ENCODE measurements at places on chromosomes 2 and 18.

DNA sequence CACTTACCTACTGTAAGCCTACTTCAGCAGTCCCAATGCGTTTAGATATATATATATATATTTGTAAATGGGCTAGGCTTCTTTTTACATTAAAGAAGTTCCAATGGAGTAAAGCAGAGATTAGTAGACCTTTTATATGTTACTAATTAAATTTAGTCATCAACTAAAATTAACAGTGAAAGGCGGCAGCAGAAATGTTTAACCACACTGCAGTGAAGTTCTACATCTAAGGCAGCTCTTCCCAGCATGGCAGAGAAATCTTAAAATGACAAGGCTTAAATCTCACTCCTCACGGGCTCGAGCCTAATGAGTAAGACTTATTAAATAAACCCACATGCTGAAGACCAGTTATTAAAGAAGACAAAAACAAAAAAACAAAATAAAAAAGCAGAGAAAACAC is 19.1 kb upstream of the KANSL1L start:
- no peak for DNase-seq

DNA sequence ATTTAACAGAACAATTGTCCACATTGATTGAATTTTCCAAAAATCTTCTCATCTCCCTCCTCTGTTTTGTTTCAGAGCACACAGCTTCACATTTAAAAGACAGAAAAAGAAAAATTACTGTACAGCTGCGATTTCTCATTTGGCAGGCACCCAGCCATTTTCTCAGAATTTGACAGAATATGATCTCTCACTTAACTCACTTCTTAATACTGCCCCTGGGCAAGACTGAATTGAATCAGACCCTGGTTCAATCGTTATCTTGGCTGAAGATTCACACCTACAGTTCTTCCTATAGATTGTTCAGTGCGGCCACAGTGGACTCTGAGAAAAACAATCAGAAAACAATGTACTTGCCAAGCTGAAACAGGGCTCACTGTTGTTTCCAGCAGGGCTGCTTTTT is 90.2 kb upstream of the LHCGR start:
- DNase-seq = no peak

DNA sequence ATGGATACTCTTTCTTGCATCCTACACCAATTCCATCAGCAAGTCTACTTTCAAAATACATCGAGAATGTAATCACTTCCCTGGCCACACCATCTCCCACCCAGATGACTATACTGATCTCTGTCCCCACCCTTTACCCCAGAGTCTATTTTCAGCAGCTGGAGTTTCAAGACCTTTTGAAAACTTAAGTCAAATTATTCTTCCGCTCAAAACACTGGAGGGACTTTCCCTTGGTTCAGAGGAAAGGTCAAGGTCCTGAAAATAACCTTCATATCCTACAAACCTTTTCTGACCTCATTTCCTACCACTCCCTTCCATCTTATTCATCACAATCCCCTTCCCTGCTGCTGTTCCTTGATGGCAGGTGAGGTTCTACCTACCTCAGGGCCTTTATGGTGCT is 58.8 kb upstream of the LYPD6 start:
- no peak for DNase-seq

DNA sequence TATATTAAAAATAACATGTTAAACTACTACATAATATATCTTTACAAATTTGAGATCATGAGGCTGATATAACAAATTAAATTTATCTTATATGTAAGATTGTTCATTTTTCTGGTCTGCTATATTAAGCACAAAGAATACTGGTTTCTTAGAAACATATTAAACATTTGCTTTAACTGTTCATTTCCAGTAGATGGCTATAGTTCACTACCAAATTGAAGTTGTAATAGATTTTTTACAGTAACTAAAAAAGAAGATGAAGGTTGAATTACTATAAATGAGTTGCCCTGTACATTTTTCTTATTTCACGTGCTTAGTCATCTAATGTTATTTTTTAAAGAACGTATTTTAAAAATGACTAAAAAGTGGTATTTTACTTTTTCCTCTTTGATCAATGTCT is 57.0 kb downstream of the ZNF407 start:
- no peak for DNase-seq

DNA sequence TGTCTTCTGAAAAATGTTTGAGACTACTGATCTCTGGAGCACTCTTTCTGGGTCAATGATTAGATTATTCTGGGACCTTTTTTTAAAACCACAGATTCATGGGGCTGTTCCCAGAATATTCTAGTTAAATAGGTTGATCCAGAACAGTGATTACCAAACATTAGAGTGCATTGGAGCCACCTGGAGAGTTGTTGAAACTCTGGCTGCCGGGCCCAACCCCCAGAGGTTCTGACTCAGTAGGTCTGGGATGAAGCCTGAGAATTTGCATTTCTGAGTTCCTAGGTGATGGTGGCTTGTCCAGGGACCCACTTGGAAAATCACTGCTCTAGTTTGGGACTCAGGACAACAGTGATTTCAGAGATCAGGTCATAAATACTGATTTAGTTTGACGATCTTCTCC is 197.3 kb downstream of the PTPRM start:
- DNase-seq = no peak

- no peak for DNase-seq
These were observed 19.0 kb downstream of the TBC1D8 start for GRCh38 chr2:101132202-101132601.

DNA sequence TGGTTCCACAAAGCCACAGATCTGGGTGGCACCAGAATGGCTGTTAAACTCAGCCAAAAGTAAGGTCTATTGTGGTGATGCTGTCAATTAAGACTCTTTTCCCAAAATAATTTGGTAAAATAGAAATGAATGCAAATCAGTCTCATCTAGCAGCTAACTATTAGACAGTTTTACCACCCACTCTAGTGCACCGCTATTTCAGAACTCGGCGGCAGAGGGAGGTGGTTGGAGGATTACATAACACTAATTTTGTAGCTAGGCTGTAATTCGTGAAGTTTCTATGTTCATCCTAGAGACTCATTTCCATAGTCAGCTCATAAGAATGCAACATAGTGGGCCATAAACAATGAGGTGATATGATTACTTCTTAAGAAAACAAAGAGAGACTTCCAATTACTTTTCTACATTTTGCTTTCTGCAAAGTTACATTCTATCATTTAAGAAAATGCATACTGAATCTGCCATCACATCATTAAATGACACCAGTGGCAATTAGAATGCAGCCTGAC is 413.8 kb downstream of the FBXO15 start:
- DNase-seq = no peak

DNA sequence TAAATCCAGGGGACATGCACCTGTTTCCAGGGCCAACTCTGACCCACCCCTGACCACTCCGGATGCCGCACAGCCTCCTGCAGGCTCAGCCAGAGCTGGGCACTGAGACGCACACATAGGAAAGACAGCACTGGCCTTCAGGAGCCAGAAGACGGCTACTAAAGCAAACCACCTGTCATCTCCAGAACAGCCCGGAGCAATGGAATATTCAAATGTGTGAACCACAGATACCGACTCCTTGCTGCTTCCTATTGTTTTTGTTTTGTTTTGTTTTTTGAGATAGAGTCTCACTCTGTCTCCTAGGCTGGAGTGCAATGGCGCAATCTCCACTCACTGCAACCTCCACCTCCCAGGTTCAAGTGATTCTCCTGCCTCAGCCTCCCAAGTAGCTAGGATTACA is 94.0 kb downstream of the LAMA1 start:
- DNase-seq = no peak

DNA sequence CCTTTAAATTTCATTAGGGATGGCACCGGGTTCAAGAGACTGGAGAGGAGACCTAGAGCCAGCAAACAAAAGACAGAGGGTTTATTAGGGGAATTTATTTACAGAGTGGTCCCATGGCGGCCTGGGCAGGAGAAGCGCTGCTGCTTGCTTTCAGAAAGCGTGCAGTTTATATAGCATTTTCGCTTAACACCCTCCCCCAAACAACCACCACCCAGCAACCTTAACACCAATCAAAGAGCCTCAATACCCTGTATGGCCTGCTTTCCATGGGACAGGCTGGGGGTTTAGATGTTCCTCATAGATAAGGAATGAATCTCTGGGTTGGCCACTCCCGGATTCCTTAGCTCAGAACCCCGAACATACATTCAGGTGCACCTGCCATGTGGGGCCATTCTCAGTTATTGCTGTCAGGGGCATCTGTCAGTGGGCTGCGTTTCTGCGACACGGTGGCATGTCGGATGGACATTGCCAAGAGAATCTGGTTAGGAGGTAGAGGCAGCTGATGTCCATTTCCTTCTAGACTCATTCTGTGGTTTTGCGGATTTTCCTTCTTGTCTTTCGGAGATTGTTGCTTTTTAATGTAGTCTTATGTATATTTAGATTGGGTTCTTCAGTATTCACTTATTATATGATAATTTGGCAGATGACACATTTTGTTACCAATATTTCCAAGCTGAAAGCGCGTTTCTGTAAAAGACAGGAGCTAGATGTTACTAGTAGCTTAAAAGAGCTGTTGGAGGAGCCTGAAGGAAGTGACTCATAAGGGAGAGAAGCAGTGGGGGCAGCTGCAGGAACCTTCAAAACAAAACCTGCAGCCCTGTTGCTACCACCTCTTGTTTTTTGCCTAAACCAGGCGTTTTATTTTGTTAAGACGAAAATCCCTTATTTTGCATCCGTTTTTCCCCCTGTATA is 7.2 kb downstream of the AGAP1 start:
- no peak for DNase-seq

DNA sequence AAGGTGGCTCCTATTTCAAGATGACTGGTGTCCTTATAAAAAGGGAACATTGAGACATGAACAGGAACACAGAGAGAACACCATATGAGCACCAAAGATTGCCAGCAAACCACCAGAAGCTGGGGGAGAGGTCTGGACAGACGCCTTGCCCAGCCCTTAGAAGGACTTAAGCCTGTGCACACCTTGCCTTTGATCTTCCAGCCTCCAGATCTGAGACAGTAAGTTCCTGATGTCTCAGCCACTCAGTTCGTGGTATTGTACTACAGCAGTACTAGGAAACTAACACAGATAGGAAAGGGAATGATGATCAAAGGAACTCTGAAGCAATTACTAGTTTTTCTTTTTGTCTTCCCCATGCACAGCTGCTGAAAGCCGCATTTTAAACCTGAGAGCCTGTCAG is 137.3 kb upstream of the FHL2 start:
- no peak for DNase-seq

GRCh38 chr2:201600906-201601305 is 42.4 kb downstream of the TMEM237 start:
- DNase-seq = no peak

- no peak for DNase-seq
These were observed 327.6 kb upstream of the KCNJ3 start for GRCh38 chr2:154370873-154371272.

GRCh38 chr2:144364944-144365738 is 154.8 kb downstream of the ZEB2 start:
- no peak for DNase-seq

- no peak for DNase-seq
These were observed 71.2 kb upstream of the CCBE1 start for GRCh38 chr18:59768409-59768808.

- no peak for DNase-seq
These were observed 28.5 kb downstream of the ZNF516 start for GRCh38 chr18:76466410-76466991.

DNA sequence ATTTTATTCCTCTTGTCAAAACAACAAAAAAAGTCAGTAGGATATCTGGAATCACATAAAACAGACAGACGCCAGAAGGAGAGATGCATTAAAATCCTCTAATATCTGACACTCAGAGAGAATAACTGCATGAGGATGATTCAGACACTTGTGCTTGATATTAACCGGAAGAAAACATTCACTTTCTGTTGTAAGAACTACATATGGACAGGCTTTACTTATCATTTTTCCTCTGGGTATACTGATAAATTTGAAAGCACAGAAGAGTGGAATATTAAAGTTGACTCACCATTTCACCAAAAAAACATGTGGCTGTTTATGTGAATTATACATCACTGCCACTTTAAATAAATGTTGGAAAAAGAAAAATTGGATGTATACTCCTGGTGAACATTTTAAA is 589.1 kb upstream of the CDH2 start:
- DNase-seq = no peak

DNA sequence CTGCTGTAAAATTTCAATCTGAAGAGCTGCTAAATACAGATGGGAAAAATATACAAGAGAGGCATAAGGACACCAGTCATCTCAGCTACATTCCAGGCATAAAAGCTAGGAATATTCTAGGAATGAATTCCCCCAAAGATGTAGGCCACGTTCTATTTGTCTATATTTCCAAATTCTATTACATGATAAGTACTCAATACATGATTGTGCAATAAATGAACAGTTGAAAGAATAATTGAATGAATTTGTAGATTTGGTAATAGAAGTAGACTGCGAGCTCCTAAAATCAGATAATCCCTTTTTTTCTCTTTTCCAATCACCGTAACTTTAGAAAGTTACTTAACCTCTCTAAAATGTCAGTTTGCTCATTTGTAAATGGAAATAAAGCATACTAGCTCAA is 48.5 kb upstream of the KCNH7 start:
- no peak for DNase-seq

- DNase-seq = no peak
These were observed 35.9 kb downstream of the NCK2 start for GRCh38 chr2:105780606-105781005.

DNA sequence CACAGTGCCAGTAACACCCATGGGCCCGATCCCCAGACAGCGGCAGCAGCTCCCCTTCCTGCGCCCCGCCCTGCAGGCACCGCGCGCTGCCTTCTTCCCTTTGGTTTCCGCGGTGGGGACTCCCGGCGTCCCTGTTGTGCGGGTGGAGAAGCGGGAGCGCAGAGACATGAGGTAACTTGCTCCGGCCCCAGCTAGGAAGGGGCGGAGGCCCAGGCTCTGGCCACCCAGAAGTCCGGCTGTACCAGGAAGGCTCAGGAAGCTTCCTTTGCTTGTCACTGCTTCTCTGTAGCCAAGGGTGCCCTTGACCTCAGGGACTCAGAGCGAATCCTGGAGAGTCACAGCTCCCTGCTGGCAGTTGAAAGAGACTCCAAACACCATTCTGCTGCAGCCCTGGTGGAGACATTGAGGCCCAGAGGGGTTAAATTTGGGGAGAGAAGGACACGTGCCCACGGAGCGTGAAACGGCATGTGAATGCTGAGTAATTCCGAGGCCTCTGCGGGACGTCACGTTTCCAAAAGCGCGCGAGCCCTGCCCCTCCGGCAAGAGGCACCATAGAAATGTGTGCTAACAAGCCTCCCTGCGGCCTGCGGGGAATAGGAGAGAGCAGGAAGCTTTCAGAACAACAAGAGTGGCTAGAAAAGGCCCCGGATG is 6.7 kb upstream of the ADCY3 start:
- no peak for DNase-seq

DNA sequence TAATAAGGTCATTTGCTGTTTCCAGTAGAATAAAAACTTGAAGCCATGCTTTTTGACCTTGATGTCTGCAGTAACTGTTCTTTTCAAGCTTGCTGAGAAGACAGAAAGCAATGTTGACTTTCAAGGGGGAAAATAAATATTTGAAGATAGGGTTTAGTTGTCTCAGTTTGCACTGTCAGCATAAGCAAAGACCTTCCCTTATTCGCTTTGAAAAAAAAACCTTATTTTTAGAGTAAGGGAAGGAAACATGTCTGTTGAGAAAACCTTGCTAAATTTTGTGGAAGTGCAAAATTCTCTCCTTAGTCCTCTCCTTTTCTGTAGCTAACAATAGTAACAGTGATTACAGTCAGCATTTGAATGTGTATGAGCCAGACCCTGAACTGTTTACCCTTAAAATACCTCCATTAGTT is 43.1 kb downstream of the MAP4K4 start:
- no peak for DNase-seq

- no peak for DNase-seq
These were observed 107.5 kb upstream of the SPATS2L start for GRCh38 chr2:200199005-200199404.

Measured in retinal pigment epithelial cell (primary cell).